ENCODE measurements at places on chromosomes 12 and 14.

DNA sequence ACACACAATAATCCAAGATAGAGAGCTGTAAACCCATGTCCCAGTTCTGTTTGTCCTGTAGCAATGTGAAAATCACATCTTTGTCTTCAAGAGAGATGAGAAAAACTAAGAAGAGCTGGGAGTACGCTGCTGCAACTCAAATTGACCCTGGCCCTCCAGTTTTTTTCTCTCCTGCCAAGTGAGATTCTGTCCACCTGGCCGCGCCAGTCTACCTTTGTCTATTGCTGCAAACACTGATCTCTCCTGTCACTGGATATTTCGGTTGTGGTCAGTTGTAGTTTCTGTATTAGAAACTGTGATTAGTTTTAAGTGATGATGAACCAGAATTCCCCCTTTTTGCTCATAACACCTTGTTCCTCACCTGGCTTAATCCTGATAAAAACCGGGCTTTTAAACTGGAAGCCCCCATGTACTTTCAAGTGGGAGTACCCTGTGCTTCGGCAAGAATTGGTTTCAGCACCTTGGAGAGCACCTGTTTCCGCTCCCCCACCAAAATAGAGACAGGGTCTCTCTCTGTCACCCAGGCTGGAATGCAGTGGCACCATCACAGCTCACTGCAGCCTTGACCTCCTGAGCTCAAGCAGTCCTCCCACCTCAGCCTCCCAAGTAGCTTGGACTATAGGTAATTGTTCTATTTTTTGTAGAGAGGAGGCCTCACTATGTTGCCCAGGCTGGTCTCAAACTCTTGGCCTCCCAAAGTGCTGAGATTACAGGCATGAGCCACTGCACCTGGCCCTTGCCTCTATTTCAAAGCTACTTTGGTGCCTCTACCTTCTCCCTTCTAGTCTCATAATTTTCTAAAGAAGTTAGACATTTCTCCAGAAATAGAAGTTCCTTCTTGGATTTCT lies 156.8 kb downstream of the PHETA1 start:
- DNase-seq = no peak

GRCh38 chr14:31944256-31945073 lies 132.6 kb upstream of the ARHGAP5 start:
- DNase-seq = no peak

GRCh38 chr14:39406560-39406959 lies 25.7 kb downstream of the FBXO33 start:
- no peak for DNase-seq

DNA sequence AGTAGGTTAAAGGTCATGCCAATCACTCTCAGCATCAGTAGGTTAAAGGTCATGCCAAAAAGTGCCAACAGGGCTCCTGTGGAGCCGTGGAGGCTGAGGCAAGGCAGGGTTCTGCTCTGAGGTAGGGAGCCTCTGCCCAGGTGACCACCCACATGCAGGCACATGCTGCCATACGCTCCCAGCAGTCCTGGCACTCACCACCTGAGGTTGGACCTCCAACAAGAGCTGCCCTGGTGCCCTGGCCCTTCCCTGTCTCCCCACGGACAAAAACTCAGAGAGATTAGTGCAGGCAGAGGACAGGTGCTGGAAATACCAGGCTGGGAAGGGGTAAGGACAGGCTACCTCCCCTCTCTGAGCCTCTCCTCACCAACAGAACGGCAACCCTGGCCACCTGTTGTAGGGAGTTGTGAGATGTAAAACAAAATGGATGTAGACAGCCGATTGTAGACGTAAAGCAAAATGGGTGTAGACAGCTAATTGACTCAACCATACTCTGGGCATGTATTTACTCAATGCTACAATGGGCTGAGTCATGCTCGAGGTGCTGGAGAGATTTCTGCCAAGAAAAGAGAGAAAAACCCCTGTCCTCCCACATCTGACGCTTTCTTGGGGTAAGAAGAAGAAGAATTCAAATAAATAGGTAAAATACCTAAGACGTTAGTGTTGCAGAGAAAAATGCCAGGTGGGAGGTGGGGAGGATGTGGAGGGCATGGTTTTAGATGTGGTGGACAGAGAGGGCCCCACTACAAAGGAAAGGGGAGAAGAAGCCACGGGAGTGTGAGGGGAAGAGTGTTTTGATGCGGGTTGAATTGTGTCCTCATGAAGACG lies 32.4 kb downstream of the LTBP2 start:
- DNase-seq = peak; percentile 61

- no peak for DNase-seq
These were observed 915.4 kb upstream of the FBXO33 start for GRCh38 chr14:40347675-40348074.

- no peak for DNase-seq
These were observed 35.6 kb downstream of the SH2B3 start for GRCh38 chr12:111441107-111441928.

- no peak for DNase-seq
These were observed 69.8 kb downstream of the GAS2L3 start for GRCh38 chr12:100643246-100643645.

DNA sequence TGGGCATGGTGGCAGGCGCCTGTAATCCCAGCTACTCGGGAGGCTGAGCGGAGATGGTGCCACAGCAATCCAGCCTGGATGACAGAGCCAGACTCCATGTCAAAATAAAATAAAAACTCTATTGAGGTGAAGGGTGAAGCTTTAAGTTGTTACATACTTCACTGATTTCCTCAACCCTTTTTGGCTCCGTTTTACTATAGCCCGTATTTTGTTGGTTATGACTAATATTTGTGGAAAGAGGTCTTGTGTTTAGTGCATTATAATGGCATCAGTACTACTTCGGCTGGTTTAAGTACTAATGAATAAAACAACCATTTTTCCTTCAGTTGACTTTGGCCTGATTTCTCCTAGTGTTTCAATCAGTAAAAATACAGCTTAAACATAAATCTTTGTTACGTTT lies 27.0 kb upstream of the SLC2A14 start:
- DNase-seq = no peak

- no peak for DNase-seq
These were observed 90.9 kb downstream of the TMEM121 start for GRCh38 chr14:105617201-105617777.

GRCh38 chr14:52175982-52176502 lies 91.5 kb upstream of the PTGDR start:
- DNase-seq = no peak

DNA sequence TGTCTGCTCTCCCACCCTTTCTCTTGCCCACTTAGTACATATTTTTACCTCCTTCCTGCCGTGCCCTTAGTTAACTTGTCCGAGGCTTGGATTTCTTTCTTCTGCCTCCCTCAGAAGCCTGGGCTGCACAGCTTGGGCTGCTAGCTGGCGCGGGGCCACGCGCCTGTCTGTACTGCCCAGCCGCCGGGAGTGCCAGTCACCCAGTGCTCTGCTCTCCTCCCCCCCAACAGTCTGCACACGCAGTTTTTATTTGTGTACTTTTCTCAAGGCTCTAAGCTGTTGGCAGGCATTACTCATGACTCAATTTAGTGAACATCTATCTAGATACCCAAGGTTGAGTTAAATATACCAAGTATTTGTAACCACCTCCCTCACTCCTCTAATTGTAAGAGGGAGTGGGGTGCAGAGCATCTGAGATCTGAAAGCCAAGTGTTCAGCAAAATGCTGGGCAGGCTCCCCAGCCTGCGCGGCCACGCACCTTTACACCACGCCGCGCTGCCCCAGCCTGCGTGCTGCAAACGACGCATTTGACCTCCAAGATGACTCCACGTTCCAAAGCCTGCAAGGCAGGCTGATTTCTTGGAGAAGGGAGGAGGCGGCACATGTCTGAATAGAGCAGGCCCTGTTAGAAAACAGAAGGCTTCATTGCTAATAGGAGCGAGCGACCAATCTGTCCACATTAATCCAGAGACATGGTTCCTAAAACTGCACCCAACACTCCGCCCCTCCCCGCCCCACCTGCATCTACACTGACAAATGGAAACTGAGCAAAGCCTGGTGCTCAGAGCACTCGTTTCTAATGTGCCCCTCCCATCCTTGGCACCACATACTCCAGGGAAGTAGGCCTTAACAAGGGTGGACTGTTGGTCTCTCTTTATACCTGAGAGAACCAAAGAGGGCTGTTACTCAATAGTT lies 18.2 kb upstream of the CACNA2D4 start:
- no peak for DNase-seq

GRCh38 chr14:100780646-100781355 lies 45.1 kb upstream of the MEG3 start:
- DNase-seq = peak; percentile 0

DNA sequence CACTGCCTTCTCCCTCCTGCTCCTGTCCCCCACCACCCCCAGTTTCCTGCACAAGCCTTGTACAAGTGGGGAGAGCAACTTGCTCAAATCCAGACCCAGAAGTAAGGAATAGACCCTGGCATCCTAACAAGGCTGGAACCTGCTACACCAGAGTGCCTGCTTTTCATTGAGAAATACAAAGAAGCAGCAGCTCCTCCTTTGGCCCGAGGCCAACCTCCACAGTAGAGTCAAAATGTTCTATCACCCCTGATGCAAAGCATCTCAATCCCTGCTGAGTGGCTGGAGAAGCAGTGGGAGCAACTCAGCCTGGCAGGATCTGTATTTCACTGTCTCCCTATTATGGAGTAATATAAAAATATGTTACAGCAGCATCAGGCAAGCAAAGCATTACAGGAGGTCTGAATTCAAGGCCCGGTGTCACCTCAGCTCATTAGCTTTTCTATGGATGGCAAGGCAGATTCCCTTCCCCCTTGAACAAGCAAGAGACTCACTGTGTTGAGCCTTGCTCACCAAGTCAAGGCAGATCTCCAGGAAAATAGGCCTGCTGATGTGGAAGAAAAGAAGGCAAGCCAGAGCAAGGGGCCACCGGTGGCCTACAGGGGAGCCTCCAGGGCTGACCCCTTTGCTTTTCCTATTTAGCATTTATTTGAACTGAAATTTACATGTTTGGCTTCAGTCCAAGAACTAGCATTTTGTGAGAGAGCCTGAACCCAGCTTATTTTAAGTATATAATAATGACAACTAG lies 186.3 kb upstream of the EGLN3 start:
- DNase-seq = no peak

DNA sequence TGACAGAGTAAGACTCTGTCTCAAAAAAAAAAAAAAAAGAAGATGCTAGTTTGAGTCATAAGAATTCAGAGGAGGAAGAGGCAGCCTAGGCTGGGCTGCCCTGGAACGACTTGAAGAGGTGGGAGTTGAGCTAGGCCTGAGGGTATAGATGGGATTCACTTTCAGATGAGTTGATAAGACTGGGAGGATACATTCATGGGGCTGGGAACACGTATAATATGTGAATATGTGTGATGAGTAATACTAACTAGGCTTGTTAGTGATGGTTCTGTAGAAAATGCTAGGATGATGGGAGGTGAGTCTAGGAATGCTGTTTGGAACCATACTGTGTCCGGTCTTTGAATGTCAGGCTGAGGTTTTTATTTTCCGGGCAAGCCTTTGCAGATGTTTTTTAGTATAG lies 9.0 kb downstream of the PLEKHA5 start:
- DNase-seq = no peak

DNA sequence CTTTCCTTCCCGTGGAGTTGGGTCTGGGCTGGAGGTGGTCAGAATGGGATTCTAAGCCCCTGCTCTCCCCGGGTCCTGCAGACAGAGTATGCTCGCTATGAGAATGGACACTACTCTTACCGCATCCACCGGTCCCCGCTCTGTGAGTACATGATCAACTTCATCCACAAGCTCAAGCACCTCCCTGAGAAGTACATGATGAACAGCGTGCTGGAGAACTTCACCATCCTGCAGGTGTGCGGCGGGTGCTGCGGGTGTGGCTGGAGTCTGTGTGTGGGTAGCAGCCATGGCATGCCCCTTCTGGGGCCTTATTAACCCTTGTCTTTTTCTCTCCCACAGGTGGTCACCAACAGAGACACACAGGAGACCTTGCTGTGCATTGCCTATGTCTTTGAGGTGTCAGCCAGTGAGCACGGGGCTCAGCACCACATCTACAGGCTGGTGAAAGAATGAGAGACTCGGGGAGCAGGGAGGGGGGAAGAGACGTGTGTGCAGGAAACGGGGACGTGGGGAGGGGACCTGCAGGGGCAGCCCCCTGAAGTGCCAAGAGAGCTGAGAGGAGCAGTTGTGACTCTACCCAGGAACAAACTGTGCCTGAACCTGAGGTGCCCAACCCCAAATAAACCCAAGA lies 37.0 kb upstream of the TSPAN9 start:
- DNase-seq = no peak

DNA sequence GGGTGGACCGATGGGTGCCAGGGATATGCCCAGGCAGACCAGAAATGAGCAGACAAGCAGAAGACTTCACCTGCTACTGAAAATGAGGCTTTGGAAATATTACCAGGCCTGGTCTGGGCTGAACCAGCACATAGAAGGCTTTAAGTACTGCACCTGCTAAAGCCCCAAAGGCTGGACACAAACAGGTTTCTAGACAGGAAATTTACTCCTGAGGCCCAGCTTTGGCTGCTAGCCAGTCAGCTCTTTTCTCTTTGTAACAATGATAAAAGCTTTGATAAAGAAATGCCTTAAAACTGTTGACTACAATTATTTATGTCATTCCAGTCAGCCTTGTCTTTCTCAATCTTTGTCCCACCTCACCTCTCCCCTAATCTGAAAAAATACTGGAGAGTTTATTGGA lies 228.9 kb upstream of the EGLN3 start:
- DNase-seq = no peak

DNA sequence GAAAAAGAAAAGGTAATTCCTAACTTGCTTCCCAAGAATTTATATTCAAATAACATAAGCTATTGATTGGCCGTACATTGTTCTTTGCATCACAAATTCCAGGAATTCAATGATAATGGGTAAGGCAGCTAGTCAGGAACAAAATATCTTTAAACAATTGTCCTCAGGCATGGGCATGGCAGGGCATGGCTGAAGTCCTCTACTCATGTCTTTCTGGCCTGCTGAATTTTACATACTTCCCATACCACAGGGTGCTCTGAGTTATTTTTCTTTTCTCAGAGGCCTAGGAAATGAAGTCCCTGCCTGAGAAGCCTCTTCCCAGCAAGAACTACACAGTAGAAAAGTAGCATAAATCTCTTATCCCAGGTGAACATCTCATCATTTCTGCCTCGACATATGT lies 15.1 kb upstream of the DRAM1 start:
- no peak for DNase-seq

- peak; percentile 27 for DNase-seq
These were observed 48.7 kb downstream of the NEUROD4 start for GRCh38 chr12:55068416-55069010.

Measured in stimulated activated CD4-positive, alpha-beta T cell treated with anti-CD3 and anti-CD28 coated beads, Interleukin-4, amount 100 ng/mL, for 24 hours (primary cell).